ENCODE measurements at places on chromosomes 3 and 15.

- DNase-seq, result no peak
Observed at GRCh38 chr3:36596419-36596818, 167.9 kb downstream of the DCLK3 start.

DNA sequence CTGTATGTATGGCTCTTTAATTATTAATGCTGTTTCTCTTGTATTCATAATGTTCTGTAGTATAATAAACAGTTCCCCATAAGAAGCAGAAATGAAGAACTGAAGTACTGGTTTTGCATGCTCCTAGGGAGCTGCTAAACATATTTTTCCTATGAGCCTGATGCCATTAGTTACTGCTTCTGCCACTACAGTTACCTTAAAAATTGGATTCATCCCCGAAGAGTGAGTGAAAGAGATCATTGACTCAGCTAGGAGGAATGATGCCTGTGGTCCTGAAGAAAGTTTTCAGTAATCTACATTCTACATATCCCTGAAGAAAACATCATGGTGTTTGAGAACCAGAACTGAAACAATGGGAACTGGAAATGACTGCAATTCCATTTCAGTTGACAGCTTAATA is 37.1 kb upstream of the ST3GAL6 start:
- DNase-seq, result no peak

- DNase-seq, result no peak
Observed at GRCh38 chr15:71800835-71801745, 9.3 kb upstream of the NR2E3 start.

DNA sequence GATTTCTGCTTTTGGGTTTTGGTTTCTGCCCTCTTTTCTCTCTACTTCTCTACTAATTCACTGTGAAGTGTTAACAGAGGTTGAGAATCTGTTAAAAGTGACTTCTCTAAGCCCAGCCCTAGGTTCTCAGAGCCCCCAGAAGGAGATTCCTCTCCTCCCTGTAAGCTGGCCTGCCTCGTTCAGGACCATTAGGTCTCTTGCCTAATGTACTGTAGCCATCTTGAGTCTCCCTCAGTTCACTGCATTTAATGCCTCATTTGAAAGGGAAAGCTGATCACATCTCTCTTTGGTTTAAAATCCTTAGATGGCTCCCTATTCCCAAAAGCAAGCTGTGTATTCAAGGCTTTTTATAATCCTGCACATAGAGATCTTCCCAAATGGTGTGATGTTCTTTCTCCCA is 16.3 kb downstream of the RTP1 start:
- DNase-seq, result no peak

- DNase-seq, result no peak
Observed at GRCh38 chr15:101841656-101842055, 29.7 kb downstream of the OR4F15 start.

- DNase-seq, result no peak
Observed at GRCh38 chr3:66153481-66154443, 67.0 kb upstream of the SLC25A26 start.

- DNase-seq, result no peak
Observed at GRCh38 chr3:99023590-99024192, 122.2 kb upstream of the DCBLD2 start.

DNA sequence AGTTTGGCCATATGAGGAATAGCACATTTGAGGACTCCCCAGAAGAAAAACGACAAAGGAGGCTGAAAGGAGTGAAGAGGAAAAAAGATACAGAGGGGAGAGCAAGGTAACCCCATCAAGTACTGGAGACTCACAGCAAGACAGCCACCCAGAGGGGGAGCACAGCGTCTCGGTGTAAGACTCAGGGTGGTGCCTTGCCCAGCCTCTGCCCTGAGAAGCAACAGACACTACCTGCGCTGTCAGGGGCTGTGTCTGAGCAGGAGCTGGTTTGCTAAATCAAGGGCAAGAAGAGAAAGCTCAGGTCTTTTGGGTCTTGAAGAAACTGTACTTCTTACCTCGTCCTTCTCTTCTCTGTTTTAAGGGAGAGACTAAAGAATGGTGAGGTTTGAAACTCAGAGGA is 27.9 kb downstream of the FBXO45 start:
- DNase-seq, result no peak

GRCh38 chr3:190733591-190734146 is 128.8 kb downstream of the GMNC start:
- DNase-seq, result no peak

DNA sequence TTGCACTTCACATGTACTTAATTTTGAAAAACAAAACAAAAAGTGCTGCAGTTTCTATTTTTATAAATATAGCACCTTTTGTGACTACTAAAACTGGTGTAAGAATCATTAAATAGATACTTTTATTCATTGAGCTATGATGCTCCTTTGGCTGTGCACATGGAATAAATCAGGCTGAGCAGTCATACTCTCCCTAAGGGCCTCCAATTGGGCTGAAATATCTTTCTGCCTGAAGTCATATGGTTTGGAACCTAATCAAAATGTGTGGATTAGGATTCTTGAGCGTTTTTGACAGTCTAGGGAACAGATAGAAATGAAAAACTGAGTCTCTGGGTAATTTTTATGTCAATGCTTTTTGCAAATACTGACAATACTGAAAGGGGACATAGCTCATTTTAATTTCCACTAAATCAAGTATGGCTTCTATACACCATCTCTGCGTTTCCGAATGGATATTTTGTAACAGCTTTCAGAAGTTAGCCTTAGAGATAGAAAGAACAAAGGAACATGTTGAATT is 392.2 kb upstream of the ROBO1 start:
- DNase-seq, result no peak

GRCh38 chr3:128849911-128850455 is 29.4 kb upstream of the ACAD9 start:
- DNase-seq, result no peak

DNA sequence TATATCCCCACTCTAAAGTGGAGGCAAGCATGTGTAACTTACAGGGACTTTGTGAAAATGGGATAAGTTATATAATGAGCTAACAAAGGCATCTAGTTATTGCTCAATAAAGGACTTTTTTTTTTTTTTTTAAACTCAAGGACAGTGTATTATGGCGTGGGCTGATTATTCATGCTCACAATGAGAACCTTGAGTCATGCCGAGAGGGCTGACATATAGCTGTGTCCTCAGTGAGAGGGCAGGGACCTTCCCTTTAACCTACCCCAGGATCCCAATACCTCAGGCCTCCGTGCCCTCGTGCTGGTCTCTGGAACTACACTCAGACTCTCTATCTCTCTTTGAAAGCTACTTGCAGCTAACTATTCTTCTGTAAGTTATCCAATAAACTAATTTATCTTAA is 319.9 kb upstream of the ICE2 start:
- peak; percentile 22 for DNase-seq

GRCh38 chr3:87924485-87924884 is 134.3 kb downstream of the CGGBP1 start:
- no peak for DNase-seq

DNA sequence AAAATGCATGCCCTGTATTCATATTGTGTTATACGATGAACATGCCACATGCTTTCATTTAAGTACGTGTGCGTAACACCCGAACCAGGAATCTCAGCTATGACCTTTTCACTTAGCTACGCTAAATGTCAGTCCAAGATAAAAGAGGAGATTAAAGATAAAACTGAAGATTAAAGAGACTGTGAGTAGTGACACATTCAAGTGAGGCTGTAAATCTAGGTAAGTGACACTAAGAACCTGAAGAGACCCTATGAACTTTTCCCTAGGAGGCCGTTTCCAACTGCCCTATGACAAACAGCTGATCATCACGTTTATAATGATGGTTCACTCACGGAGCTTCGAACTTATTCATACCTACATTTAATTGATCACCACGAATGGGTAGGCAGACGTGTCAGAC is 32.2 kb downstream of the TFRC start:
- DNase-seq, result no peak

- no peak for DNase-seq
Observed at GRCh38 chr15:69857250-69857649, 240.5 kb downstream of the TLE3 start.

GRCh38 chr3:172656602-172657001 is 54.3 kb downstream of the NCEH1 start:
- DNase-seq, result no peak

Data from stimulated activated CD4-positive, alpha-beta T cell treated with anti-CD3 and anti-CD28 coated beads, Interleukin-1b, Interleukin-23, amount 100 ng/mL, for 4 hours (primary cell).